Inflammatory macrophage treated with lipopolysaccharide for 4 hours (primary cell): ENCODE measurements at places on chromosomes 1 and 21.

GRCh38 chr1:51648180-51649109, 31.6 kb downstream of the OSBPL9 start:
- DNase-seq, result peak; percentile 72

- DNase-seq, result no peak
These were observed 84.4 kb downstream of the RNF220 start for GRCh38 chr1:44489481-44489880.

- no peak for DNase-seq
These were observed 702.9 kb downstream of the BRINP3 start for GRCh38 chr1:189774721-189775287.

DNA sequence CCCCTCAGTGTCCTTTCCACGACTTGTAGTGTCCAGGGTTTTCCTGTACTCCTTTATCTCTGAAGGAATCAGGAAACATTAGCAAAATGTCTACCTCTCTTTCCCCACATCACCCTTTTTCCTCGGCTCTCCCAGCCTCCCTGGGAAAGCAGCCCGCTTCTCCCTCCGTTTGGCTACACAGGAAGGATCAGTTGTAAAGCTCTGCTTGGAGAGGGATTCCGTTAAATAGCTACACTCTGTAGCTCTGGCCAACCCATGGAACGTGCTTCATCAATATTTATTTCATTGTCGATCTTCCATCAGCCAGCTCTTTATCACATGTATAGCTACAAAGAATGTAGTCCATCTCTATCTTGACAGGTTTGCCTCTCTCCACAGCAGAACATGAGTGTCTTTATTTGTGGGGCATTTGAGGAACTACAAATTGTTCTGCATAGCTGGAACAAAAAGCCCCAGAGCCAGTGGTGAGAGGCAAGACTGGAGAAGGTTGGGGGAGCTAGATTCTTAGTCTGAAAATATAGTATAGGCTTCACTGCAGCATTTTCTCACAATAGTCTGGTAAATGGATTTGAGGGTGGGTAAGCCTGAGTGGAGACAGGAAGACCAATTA, 191.8 kb downstream of the SLC35F3 start:
- no peak for DNase-seq
